ENCODE measurements at places on chromosomes 2 and 18. TPM values are rescaled to one million over a fixed set of nuclear protein-coding genes. Genes with fewer than 3 reads are reported as not detected.
A peak's percentile ranks its signal among the peaks of the same experiment; 100 is the strongest.

The COL5A2 gene
- total RNA-seq: 285 TPM

The AQP12B gene
- total RNA-seq: not detected

GRCh38 chr2:97718942-97719341 lies 5.6 kb downstream of the ZAP70 start:
- DNase-seq: peak; percentile 51

- peak; percentile 62 for DNase-seq
Observed at GRCh38 chr2:99559075-99559662, 69.4 kb upstream of the REV1 start.

- peak; percentile 84 for DNase-seq
Observed at GRCh38 chr2:121075006-121075551, 209.9 kb downstream of the TFCP2L1 start.

GRCh38 chr18:52829876-52830405 lies 489.9 kb downstream of the DCC start:
- no peak for DNase-seq

DNA sequence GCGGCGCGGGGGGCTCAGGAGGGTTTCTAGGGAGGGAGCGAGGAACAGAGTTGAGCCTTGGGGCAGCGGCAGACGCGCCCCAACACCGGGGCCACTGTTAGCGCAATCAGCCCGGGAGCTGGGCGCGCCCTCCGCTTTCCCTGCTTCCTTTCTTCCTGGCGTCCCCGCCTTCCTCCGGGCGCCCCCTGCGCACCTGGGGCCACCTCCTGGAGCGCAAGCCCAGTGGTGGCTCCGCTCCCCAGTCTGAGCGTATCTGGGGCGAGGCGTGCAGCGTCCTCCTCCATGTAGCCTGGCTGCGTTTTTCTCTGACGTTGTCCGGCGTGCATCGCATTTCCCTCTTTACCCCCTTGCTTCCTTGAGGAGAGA lies 5.2 kb downstream of the PROC start:
- no peak for DNase-seq

The ARHGAP15 gene
- not detected for total RNA-seq

DNA sequence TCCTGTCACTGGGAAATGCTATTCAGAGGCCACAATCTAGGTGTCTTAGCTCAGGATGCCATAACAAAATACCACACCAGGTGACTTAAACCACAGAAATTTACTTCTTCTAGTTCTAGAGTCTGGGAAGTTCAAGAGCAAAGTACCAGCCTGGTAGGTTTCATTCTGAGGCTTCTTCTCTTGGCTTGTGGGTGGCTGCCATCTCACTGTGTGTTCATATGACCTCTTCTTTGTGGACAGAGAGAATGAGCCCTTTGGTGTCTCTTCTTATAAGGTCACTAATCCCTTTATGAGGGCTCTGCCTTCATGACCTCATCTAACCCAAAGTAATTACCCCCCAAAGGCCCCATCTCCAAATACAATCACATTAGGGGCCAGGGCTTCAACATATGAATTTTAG lies 57.3 kb downstream of the RHOB start:
- DNase-seq: no peak

GRCh38 chr2:216181953-216182461 lies 72.9 kb downstream of the XRCC5 start:
- DNase-seq: no peak

GRCh38 chr2:127449414-127449813 lies 31.2 kb downstream of the PROC start:
- DNase-seq: no peak

The DLX2 gene
- total RNA-seq: 0.47 TPM

GRCh38 chr2:204696124-204696523 lies 150.8 kb downstream of the PARD3B start:
- DNase-seq: no peak

The VIT gene
- not detected for total RNA-seq

DNA sequence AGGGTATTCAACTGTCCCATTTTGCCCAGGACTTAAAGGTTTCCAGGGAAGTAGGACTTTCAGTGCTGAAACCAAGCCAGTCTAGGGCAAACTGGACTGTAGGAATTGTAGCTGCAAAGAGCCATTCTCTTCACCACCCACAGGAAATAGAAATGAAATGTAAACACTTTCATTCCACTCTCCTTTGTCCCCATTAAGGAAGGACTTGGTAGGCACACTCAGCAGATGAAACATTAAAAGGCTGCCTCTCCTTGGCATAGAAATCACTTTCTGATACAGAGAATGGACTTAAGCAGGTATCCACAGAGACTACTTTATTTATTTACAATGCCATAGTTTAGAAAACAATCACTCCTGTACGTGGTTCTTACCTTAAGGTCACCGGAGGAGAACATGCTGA lies 102.9 kb upstream of the CCDC195 start:
- DNase-seq: no peak

The VWC2L gene
- not detected for total RNA-seq

The CELF4 gene
- total RNA-seq: not detected

- DNase-seq: no peak
Observed at GRCh38 chr2:227123697-227124096, 40.3 kb downstream of the COL4A4 start.
